ENCODE measurements at places on chromosomes 6 and 20.

DNA sequence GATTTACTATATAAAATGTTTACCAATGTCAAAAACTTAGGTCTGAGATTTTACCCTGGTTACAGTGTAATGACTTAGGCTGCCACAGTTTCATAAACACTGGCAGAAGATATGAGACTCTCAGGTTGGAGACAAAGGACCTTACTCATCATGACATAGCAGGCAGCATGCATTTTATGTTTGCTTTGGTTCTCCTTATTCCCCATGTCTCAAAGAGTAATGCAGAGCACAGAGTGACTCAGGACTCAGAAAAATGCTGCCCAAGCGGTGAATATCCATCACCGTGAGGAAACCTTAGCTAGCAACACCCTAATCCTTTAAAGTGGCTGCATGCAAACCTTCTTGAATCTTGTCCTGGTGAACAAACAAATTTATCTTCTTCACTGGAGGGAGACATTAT is 112.1 kb upstream of the EYS start:
- DNase-seq, result no peak

GRCh38 chr6:140684776-140685550 is 1310.5 kb upstream of the CITED2 start:
- no peak for DNase-seq

GRCh38 chr6:105648276-105648675 is 245.4 kb upstream of the PREP start:
- DNase-seq, result peak; percentile 50

- DNase-seq, result no peak
These were observed 173.7 kb downstream of the HACE1 start for GRCh38 chr6:104685871-104686549.

DNA sequence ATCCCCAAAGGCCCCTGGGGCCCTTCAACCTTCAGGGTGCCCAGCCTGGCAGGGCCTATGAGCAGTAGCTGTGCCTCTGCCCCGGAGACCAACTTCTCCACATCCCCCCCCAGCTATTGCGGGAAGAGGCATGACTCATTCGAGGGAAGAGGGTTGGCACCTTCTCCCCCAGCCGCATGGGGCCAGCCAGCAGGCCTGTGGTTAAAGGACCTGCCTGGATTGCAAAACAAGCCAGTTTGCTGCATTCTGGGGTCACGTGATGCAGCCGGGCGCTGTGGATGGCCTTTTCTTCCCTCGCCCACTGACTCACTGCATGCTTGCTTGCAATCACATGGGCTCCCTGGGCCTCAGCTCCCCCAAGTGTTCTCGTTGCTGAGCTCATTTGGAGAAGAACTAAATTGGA is 182.5 kb downstream of the MAFB start:
- peak; percentile 91 for DNase-seq

DNA sequence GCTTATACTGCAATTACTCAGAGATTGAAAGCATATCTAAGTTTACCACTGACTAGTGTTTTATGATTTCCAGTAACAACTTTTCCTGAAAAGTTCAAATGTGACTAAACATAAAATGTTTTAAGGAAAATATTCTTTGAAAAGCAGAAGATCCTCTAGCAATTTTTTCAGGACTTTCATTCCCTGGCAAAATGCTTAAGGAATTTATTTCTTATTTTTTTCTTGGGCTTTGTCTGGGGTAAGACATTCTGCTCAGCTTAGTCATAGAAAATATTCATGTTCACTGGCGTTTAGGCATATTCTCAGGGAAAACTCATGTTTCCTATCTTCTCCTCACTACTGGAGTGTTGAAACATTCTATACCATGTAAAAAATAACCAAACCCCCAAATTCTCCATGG is 235.3 kb upstream of the CEP162 start:
- no peak for DNase-seq

DNA sequence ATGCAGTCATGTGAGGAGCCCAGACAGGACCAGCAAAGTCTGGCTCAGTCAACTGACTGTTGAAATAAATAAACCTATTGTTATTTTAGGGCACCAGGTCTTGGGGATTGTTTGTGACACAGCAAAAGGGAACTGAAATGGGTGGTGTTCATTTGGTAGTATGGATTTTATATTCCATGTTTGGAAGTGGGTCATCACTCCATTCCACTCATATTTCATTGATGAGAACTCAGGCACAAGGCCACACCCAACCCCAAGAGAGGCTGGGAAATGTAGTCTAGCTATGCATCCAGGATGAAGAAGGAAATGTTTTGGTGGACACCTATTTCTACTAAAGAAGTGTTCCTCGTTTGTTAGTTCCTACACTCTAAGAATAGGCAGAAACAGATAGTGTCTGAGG is 64.9 kb upstream of the BTBD3 start:
- DNase-seq, result no peak

DNA sequence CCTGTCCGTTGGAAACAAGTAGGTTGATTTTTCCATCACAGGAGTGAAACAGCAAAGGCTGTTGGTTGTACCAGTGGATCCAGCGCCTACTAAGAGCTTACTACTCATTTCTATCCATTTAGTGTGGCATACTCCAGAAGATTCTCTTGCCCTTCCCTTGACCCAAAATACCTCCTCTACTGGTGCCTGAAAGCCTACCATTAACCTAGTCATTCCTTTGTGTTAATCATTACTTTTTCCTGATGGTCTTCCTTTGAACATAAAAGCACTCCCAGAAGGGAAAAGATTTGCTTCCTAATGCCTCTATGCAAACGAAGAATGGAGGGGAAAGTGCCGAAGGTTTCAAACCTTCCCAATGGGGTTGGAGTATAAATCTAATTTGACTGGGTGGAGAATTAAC is 123.3 kb downstream of the QRSL1 start:
- no peak for DNase-seq

DNA sequence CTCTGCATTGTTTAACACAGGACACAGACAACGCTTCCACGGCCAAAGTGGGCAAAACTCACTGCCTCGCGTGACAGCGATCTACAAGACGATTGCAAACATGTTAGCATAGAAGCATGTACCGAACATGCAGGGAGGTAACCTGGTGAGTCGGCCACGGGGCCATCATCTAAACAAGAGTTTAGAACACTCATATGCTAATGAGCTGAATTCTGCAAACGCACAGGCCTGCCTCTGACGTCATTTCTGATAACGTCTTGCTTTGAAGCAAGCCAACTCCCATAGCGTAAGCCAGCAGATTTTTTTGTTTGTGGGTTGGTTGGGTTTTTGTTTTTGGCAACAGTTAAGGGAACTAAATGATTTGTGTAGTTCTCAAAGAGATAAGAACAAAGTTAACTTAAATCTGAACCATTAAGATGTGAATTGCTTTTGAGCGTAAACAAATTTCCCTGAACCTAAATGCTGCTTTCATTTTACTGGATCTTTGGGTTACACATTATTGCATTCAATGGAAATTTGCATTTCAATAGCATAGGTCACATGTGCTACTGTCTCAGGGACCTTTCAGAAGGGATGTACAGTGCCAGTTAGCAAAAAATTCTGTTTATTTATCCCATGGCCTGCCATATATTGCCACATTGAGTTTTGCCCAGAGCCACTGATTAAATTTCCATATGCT is 184.5 kb upstream of the PDE10A start:
- DNase-seq, result no peak

- DNase-seq, result no peak
These were observed at the start of gene OR12D1 for GRCh38 chr6:29414588-29414987. TSS of gene OR12D1 (plus strand) at chr6:29414928.

DNA sequence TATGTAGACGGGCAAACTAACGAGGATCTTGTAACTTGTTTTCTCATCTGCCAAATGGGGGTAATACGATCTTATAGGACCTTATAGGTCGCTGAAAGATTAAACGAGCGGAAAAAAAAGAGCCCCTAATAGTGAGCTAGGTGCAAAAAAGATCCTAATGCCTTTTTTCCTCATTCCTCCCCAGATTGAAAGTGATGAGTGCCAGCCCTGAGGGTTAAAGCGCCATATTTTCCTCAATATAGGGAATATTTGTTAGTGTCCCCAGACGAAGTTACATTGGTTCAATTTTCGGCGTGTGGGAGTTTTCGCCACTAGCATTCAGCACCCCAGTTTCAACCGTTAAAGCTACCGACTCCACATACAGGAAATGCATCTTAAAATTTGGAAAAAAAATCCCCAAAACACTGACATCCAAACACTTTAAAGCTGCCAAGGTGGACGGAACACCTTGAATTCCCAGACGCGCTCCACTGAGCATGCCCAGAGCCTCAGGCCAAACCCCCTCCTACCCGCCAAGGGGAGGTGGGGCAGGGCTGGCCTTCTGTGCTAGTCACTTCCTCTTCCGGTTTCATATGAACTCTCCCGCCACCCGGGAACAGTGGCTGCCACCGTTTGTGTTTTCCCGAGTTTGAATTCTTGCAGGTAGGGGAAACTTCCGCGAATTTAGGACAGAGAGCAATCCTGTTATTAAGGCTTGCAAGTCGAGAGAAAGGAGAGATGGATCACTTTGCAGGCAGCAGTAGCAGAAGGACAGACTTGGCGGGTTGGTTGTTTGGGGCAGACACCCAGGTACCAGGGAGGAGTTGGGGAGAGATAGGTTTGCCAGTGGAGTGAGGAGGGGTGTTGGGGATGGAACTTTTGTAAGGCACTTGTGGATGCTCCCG is at the start of gene PRIM2:
Gene PRIM2 (plus strand): TSS at position 571 of the 884 bp plus-strand sequence. CDS start 816 bp downstream, outside the sequence.
- peak; percentile 83 for DNase-seq

DNA sequence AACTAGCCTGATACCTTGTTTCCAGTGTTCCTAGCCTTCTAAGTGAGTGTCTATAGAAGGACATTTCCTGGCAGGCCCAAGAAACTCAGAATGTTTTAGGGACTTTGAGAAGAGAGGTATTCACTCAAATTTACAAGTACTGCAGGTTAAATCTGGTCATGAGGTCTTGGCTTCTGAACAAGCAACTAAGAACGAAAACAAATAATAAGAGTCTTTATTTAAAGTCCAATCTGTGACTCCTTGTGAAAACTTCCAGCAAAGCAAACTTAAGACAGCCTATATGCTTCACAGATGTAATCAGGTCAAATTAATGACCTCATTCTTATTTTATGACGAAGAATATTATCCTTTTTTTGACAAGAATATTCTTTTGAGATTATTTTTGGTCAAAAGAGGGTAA is 79.4 kb upstream of the PRSS16 start:
- DNase-seq, result no peak

DNA sequence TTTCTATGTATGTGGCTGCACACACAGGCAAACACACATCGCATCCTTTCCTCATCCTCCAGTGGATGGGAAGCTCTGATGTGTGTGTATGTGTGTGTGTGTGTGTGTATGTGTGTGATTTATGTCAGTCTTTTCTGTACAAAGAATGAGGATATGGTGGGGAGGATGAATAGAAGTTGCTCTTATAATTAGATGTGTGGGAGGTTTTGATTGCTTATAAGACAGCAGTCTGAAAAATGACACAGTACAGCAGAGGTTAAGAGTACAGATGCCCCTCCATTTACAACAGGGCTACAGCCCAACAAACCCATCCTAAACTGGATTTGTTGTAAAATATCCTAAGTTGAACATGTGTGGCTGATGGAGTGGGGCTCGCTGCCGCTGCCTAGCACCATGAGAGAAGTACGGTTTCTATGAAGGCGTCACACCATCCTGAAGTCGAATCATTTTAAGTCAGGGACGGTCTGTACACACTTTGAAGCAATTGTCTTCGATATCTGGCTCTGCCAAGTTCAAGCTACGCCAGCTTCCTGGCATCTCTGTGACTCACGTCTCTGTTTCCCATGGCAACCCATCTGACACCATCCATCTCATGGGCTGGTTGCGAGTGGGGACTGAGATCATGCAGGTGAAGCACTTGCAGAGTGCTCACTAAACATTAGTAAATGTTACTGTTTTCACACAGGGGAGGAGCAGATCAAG is 252.6 kb downstream of the MYLK4 start:
- no peak for DNase-seq

DNA sequence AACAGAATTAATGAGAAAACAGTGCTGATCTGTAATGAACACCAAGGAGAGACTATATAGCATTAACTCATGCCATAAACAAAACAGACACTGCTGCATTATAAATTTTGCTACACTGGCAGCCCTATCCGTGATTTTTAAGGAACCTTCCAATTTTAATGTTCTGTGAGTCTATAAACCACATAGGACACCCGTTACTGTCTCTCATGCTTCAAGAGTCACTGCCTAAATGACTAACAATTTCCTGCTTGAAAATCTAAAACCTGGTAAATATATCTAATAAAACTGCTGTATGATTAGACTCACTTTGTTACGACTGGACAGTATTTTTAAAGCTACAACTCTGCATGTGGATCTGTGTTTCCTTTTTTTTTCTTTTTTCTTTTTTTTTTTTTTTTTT is 8.7 kb downstream of the CHD6 start:
- DNase-seq, result no peak

- DNase-seq, result no peak
These were observed 91.2 kb upstream of the QKI start for GRCh38 chr6:163323274-163323673.

GRCh38 chr20:605237-605636 is 4.9 kb downstream of the TCF15 start:
- no peak for DNase-seq

DNA sequence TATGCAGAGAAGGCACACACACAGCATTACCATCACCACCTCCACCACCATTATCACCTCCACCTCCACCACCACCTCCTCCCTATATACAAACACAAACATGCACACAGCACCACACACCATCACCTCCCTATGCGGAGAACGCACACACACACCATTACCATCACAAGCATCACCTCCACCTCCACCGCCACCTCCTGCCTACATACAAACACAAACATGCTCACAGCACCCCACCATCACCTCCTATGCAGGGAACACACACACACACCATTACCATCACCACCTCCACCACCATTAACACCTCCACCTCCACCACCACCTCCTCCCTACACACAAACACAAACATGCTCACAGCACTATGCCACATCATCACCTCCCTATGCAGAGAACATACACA is 236.5 kb upstream of the AFDN start:
- DNase-seq, result no peak

DNA sequence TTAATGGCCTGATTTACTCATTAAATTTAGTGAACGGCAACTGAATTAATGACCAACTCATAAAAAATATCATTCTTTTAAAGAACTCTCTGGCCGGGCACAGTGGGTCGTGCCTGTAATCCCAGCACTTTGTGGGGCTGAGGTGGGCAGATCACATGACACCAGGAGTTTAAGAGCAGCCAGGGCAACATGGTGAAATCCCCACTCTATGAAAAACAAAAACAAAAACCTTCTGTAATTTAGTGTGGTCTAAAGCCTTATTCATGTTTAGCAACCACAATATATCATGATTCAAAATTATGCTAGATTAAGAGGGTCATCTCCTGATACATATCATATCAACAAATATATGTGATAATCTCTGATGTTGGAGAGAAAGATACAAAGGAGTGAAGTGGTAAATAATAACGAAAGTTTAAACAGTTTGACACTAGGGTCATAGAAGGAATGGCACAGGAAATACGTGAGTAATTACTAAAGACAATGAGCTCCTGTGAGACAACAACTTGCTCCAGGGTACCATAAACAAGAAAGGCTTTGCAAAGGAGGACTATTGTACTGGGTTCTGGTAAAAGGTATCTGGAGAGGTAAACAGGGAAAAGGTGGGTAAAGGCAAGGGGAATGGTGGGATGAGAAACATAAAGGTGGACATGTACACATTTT is 5.7 kb downstream of the ELOVL4 start:
- no peak for DNase-seq

- no peak for DNase-seq
These were observed 982 bp downstream of the DNAJC5 start for GRCh38 chr20:63895952-63896263.

GRCh38 chr6:64357430-64357829 is 721.8 kb downstream of the PHF3 start:
- no peak for DNase-seq

- DNase-seq, result no peak
These were observed 153.1 kb downstream of the RCAN2 start for GRCh38 chr6:46338131-46338530.
